ENCODE measurements at places on chromosomes 5 and 9.

DNA sequence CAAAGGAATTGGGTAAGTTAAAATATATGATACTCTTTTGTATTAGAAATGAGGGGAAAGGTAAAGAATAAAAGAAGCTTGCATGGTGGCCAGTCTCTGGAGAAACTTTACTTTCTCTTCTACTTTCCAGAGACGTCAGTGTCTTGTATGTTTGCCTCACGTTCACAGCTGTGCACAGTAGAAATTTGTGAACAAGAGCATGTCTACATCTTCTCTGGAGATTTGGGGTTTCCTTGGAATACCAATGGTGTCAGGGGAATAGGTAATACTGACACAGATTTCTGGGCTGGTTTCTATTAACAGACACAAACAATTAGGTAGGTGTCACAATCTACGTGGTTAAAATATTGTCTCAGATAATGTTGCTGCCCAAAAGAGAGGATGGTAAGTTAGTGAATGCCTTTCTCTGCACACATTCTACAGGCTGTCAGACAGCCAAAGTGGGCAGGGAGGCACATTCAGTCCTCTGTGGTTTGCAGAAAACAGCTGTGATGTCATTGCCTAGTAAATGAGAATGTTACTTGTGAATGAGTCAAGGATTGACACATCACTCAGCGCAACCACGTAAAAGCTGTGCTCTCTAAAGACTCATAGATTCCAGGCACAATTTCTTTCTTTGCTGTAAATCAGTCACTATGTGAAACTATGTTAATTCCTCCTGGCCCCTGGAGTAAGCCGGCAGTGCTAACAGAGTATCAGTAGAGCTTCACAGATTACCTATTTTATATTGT, 397.1 kb downstream of the MAN2A1 start:
- no peak for DNase-seq

- DNase-seq: no peak
These were observed 47.7 kb downstream of the PWWP2A start for GRCh38 chr5:160071516-160071915.

DNA sequence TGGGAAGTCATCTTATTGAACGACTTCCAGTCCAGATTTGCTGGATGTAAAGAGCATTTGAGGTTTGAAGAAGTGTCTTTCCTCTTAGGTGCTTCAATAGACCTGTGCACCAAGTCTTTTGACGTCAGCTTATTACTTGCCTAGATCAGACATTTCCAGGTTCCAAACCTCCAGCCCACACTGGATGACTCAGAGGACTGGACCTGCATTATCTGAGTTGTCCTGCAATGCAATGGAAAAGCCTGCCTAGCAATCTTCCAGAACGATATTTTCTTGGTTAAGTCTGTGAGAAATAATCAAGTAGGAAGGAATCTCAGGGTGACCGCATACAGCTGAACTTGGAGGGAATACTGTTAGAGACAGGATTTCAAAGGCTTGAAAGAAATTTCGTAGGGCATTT, 147.2 kb upstream of the MOCS2 start:
- peak; percentile 18 for DNase-seq

- no peak for DNase-seq
These were observed 54.4 kb downstream of the AUH start for GRCh38 chr9:91307279-91307678.

DNA sequence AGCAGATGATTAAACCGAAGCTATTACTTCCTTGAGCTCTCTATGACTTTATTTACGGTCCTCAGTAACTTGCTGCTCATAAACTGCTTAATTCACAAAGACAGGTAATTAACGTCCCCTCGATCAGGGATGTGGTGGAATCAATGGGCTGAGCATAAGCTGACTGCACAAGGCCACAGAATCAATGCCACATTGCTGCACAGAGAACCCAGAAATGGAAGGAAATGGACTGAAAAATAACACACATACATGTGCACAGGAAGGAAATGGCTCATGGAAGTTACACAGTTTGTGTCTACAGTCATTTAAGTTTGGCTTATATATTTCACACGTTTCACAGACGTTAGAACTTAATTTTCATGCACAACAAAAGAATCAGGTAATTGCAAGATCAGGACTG, 118.3 kb upstream of the KLF9 start:
- DNase-seq: no peak

DNA sequence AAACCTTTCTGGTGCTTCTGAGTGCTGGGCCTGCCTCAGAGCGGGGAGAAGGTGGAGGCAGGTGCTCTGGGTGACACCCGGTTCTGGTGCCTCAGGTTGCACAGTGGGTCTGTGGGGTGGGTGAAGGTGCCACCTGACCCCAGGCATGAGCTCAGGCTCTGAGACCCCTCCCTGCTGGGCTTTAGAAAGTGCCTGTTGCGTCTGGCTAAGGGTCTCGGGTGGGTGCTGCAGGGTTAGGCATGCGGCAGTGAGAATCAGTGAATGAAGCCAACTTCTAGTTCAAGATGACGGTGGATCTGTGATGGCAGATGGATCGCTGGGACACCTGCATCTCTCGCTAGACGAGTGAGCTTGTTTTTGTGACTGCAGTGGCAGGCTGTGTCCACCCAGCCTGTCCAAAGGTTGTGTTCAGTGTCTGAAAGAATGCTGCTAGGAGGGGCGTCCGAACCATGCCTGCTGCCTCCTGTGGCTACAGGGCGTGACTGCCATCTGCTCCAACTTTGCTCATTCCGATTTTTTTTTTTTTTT, 5.0 kb downstream of the SQSTM1 start:
- DNase-seq: peak; percentile 7

GRCh38 chr5:135034236-135034962, 371 bp upstream of the PITX1 start:
- peak; percentile 95 for DNase-seq

- no peak for DNase-seq
These were observed 5.4 kb downstream of the ROPN1L start for GRCh38 chr5:10447041-10447440.

DNA sequence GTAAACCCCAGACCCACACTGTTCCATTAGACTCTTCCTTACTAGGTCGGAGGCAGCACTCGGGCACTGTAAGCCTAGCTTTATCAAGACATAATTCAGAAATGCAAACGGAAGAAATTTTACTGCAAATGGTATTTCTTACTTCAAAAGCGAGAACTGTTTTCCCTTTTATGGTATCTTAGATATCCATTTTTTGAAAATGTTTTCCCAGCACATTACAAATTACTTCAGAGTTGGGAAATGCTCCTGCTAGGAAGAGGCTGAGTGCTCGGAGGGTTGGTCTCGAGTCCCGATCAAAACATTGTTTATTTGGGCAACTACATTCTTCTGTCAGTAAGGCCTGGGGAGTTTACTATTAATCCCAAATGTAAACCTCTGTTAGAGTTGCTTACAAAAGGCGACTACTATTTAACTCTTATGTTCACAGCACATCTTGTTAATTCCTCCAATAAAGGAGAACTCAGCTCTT, 332.9 kb downstream of the CWC27 start:
- DNase-seq: no peak

- DNase-seq: no peak
These were observed 1.9 kb upstream of the SLC44A1 start for GRCh38 chr9:105242557-105242956.

DNA sequence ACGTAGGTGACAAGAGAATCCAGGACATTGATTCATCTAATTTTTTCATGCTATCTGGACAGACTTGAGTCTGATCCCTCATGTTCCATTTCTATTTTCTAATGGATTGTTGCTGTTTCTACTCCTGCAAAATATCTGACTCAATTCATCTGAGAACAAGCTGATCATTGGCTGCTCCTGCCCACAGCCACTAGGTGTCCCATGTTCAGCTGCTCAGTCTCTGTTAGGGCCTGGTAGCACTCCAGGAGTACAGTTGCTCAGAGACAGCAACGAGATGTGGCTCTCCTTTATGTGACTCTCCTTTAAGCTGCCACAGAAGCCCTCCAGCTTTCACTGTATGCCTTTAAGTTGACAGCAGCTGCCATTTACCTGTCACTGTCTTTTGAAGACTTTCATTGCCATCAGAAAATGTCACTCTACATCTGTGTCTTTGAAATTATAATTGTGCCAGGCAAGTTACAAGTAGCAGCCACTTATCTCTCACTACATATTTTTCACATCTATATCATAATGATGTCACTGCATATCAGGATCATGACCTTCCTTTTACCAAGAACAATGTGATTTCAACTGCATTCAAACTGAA, 1944.2 kb upstream of the NUDT12 start:
- DNase-seq: peak; percentile 6

- no peak for DNase-seq
These were observed 1.4 kb downstream of the PDE4D start for GRCh38 chr5:59891962-59892643.

DNA sequence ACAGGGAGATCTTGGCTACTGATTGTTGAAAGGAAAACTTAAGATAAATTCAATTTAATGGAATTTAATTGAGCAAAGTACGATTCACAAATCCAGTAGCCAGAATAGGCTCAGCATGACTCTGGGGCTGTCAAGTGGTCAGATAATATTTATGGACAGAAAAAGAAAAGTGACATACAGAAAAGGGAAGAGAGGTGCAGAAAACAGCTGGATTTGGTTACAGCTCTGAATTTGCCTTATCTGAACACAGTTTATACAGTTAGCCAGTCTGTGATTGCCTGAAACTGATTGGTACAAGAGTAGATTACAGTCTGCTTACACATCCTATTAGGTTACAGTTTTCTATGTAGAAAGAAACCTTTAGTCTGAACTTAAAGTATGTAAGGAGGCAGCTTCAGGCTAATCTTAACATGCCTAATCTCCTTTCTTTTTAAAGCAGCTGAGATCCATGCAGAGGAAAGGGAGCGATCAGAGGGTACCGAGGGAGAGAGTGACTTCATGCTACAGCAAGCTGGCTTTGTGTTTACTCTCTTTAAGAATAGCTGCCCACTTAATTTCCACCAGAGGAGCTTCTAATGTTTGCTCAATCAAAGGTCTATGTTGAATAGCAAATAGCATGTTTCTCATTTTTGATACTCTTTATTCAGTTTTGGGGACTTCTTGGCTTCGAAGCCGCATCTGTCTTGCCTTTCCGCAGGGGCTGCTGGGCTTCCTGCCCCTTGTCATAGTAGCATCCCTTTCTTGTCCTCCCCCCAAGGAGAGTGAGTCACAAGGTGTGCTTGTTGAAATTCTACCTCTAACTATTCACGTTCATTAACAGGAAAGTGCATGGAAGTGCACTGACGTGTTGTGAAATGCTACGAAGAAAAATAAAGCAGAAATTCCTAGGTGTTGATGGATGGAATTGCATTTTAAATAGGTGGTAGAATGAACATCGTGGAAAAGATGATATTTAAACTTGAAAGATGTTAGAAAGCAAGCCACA, 761.2 kb downstream of the TAF11L14 start:
- DNase-seq: no peak

DNA sequence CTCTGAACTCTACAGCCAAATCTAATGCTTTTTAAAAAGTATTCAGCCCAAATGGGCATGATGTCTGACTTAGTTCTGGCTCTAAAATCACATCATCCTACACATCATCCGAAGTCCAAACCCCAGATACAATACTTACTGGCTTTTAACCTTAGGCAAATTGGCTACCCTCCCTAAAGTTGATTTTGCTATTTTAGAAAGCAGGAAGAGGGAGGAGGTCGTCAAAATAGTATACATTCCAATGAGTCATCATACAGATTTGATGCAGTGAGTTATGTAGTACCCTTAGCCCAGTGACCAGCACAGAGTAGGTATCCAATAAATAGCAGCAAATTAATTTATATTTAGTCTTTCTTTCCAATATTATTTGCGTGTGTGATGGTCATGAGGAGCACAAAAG, 582.0 kb upstream of the TUSC1 start:
- no peak for DNase-seq

DNA sequence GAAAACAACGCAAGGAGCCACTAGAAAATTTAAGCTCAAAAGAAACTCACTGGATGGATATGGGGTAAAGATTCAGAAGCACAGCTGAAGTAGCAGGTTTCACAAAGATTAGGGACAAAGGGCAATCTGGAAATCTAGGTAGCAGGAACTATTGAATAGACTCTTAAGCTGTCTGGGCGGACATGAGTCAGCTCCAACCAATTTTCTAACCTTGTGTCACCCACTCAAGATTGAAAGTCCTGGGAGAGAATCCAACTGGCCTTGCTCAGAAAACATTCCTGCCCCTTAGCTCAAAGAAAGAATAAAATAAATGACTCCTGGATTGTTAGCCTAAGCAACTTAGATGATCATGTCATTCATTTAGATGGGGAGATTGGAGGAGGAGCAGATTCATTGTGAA, 69.2 kb downstream of the STK32A start:
- DNase-seq: no peak

DNA sequence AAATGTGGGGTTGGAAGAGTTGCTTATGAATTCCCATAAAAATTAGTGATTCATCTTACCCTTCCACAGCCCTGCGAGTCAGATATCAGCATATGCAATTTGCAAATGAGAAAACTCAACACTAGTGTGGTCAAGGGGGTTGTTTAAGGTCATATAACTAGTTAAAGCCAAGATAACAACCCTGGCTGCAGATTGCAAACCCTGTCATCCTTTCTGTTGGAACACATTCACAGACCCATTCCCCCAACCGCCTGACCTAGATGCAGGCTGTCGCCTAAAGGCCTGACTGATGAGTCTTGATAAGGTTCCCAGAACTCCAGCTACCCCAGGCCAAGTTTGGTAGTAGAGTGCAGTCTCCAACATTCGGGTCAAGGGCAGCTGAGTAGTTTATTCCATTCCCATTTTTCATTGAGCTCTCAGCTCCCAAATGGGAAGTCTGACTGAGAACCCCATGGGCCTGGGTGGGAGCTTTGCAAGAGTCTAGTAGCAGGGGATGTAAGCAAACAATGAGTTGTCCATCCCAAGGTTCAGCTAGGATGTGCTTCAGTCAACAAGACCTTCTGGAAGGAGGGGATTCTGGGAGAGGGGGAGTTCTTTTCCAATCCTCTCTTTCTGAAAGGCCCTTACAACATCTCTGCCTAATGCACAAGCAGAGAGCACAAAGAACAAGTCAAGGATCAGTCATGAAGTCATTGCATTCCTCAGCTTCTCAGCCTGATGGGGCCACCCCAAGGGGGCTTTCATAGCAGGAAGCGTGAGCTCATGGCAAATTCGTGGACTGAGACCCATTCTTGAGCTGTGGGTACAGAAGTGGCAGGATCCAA, 40.3 kb downstream of the ADAM19 start:
- DNase-seq: peak; percentile 59

DNA sequence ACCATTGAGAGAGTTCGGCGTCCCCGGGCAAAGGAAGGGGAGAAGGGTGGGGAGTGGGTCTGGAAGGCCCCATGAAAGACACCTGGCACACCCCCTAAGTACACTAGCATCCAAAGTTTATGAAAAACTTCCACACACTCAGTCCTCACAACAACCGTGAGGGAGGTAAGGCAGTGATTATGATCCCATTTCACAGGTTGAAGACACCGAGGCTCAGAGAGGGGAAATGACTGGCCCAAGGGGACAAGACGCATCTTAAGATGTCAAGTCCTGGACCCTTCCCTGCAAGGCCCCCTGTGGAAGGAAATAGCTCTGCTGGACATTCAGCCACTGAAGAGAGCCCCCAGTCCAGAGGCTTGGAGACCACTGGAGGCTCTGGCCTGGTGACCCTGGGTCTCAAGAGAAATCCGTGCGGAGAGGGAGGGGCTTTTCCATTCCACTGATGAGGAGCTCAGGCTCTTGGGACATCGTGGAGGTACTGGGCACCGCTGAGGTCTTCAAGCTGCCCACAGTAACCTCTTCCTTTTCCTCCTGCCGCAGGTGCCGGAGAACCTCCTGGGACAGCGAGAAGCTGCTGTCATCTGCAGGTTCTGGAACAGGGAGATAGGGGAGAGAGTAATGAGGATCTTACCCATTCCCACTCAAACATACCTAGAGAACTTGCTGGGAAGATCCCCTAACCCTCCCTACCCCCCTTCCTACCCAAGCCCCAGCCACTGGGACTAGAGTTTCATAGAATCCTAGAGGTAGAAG, 5.2 kb downstream of the SMIM33 start:
- no peak for DNase-seq

Data from K562 (cell line).